Germinal center (tissue), 1 donor: ENCODE measurements at places on chromosomes 1 and 21.

GRCh38 chr1:96955307-96956012, 233.9 kb downstream of the PTBP2 start:
- no peak for DNase-seq

DNA sequence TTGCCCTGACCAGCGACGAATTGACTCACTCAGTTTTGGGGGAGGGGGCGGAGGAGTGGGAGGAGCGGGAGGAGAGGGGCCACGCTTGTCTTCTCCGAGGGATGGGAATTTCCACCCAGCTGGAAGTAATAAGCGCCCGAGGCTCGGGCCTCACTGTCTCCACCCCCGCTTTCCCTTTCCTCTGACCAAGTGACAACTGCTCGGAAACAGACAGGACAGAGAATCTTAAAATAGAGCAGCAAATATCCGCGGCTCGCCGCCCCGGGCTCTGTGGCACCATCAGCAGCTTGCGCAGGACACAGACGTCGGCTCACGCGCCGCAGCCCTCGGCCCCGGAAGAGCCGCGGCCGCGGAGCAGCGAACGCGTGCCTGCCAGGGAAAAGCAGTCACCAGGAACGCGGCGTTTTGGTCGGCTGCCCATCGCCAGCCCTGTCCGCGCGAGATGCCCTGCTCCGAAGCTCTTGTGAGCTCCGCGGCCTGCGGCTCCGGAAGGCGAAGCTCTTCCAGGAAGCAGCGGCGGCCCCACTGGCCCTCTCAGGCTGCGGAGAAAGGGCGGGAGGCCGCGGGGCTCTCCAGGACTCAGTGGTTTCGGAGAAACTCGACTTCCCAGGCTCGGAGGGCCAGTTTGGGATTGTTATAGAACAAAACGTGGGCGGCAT, 10.7 kb upstream of the RGS16 start:
- DNase-seq = peak; percentile 63

DNA sequence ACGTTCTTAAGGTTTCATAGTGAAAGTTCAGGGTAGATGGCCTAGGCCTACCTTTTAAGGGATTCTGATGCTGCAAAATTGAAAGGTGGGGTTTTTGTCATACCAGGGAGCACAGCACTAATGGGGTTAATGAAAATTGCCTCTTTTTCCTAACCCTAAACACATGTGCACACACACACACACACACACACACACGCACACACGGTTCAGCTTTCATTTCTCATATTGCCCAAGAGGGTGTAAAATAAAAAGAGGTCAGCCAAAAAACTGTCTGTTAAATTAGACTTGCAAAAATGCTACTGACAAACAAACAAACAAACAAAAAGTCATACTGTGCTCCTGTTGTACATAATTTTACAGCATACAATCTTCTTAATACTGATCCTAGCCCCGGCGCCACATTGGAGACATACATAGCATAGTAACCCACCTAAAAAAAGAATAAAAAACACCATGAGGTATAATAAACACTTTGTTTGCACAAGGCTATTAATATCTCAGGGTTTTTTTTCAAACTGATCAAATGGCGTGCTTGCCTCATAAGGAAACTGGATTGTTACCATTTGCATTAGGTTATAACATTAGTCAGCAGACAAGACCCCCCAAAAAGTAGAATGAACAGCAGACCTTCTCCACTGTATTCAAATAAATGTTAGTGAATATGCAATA, 69.1 kb downstream of the TGFB2 start:
- no peak for DNase-seq

DNA sequence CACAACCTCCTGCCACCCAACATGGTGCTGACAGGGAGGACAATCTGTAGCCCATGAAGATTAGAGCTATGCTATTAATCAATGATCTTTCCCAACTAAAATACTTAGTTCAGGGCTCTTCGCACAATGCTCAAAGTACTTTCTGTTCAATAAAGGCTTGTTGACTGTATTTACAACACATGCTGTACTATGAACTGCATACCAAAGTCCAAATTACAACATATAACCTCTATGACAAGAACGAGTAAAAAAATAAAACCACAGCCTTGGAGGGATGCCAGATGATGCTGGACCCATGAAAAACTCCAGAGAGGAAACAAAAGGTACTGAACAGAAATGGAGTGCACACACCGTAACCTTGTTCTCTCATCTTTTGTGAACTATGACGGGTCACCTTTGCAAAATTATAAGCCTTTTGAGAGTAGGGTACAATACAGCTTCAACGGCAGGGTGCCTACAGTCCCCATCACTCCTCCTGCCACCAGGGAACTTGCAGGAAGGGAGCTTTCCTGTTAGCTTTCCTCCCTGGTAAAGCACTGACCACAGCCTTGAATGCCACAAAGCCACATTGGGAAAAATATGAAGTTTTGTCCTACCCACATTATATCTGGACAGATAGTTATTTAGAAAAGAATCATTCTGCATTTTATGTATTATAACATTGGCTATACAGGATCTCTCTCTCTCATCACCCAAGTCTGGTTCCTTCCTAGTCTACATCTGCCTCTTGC, 175.6 kb downstream of the NRIP1 start:
- DNase-seq = no peak

DNA sequence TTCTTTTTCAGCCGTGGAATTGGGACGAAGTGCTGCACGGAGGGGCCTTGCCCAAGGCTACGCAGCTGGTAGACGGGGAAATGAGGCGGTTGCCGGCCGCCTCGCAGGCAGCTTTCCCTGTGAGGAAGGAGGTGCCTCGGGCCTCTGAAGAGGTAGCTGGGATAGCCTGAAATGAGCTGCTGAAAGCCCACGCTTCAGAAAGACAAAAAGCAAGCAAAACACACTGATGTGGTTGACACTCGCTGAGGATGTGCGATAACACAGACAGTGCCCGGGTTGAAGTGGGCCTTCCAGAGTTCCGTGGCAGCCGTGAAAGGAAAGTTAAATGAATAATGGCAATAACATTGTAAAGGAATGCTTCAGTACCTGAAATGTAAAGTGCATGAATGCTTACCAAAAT, 47.2 kb downstream of the S1PR1 start:
- DNase-seq = no peak

GRCh38 chr1:157292302-157292701, 154.1 kb upstream of the ETV3 start:
- no peak for DNase-seq

- DNase-seq = peak; percentile 72
These were observed at the start of gene IL20 for GRCh38 chr1:206864939-206865671. TSS of gene IL20 (plus strand) at chr1:206865623. CDS start at chr1:206865853, 230 bp downstream.

GRCh38 chr1:213385201-213385600, 334.2 kb downstream of the RPS6KC1 start:
- no peak for DNase-seq

GRCh38 chr1:60277269-60277668, 203.7 kb upstream of the C1orf87 start:
- no peak for DNase-seq

DNA sequence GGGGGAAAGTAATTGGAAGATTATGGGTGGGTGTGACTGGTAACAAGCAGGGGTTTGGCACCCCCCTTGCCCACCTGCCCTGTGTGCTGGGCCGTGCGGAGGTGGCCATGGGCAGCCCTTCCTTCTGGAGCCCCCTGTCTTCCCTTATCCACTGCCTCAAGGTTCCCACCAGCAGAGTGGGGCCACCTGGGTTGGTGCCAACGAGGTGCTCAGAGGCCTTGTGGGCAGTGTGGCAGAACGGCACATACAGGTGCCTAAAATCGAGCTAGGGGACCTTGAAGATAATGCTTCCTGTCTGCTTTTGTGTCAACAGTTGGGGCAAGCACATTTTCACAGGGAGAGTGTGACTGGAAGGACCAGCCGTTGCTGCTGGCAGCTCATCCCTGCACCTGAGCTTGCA, 161.8 kb downstream of the PCBP3 start:
- DNase-seq = no peak

DNA sequence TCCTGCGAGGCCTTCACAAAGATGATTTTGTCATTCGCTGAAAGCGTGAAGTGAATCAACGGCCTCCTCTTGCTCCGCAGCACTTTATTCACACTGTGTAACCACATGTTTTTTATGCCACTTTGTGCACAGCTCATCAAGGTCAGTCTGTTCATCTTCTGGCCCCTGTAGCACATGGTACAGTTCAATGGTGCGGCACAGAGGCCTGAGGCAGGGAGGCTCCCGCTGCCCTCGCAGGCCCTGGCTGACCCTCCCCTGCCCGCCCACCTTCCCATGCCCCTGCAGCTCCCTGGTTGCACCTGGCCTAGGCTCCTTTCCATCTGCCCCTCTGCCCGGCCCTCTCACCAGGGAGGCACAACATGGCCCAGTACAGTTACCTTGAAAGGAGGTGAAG, 87.5 kb downstream of the CD247 start:
- DNase-seq = no peak

DNA sequence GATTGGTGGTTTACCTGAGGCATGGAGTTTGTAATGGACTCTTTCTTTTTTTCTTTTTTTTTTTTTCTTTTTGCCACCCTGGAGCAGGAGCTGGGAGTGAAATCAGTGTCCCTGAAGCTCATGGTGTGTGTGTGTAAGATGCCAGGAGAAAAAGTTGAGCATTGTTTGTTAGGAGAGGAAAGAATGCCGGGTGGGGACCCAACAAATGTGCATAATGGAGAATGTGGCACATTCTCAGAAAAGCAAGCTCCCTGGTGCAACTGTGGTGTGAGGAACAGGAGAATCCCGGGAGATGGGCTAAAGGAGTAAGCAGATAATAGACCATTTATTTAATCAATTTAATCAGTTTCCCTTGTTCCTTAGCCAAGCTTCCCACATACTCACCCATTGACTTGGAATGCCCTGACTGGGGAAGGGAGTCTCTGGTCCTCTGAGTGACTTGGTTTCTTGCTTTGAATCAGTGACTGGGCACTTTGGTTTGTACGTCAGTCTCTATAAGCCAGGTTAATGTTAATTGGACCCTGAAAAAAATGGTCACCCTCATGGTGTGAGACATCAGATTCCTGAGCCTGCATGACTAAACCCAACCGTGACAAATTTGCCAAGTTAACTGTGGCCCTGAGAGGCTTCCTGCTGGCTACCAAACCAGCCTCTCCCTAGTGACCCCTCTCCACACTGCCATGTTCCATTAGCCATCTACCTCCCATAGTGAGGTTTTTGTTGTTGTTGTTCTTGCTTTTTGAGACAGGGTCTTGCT, 43.9 kb upstream of the ITPKB start:
- DNase-seq = no peak

GRCh38 chr1:39745016-39745670, 6.5 kb downstream of the PPIE start:
- DNase-seq = no peak

DNA sequence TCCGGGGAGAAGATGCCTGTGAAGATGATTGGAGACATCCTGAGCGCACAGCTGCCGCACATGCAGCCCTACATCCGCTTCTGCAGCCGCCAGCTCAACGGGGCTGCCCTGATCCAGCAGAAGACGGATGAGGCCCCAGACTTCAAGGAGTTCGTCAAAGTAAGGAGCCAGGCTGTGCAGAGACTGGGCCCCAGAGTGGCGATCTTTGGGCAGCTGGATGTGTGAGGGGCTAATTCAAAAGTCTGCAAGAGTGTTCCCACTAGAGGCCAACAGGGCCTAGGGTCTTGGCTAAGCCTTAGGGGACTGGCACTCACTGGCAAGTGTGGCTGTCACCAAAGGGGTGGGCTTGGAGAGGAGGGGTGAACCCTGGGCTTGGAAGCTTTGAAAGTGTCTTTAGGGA, 50.4 kb downstream of the ATP5PO start:
- no peak for DNase-seq

- DNase-seq = no peak
These were observed 148.7 kb downstream of the EDEM3 start for GRCh38 chr1:184605941-184606340.

GRCh38 chr1:216462066-216462775, 39.0 kb upstream of the USH2A start:
- DNase-seq = no peak

DNA sequence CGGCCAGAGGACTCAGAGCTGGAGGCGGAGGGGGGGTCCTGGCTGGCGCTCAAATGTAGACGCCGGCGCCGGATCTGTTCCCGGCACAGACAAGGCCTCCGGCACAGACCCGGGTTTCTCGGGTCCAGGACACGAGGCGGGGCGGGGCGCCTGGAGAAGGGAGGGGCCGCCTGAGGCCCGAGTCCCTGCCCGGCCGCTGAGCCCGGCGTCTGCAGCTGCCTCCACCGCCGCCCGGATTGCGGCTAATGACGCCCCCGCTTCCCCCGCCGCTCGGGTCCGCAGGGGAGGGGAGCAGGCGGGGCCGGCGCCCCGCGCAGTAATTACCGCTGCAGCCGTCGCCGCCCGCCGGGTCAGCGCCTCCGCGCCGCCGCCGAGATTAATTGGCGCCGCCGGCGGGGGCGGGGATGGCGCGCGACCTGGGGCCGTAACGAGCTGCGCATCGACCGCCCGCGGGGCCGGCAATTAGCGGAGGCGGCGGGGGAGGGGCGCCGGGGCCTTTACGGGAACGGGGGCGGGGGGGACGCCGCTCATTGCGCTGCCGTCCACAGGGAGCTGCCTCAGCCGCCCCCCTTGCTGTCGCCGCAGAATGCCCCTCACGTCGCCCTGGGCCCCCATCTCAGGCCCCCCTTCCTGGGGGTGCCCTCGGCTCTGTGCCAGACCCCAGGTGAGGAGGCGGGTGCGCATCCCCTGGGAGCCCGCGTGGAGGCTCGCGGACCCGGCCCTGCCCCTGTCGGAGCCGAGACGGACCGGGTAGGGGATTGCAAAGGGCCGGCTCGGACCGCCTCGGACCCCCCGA, 17.3 kb downstream of the NOC2L start:
- peak; percentile 48 for DNase-seq

- DNase-seq = no peak
These were observed 1.1 kb upstream of the S100A9 start for GRCh38 chr1:153356392-153357075.

- peak; percentile 49 for DNase-seq
These were observed 151.7 kb downstream of the ZC3H11B start for GRCh38 chr1:219460896-219461815.

DNA sequence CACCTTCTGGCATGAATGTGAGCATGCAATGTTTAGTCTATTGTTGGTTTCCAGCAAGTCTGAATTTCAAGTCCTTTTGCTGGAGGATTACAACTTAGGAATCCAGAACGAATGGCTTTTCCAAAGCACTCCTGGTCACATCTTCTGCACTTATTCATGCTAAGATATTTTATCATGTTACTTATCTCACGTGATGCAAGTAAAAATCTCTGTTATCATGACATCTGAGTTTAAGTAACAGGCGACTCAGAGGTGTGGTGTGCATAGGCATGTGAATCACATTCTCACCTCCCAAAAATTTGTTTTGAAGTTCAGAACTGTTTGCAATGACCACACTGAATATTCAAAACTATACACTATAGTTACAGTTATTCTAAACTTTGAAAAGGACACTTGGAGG, 204.8 kb upstream of the FGGY start:
- no peak for DNase-seq

- DNase-seq = peak; percentile 82
These were observed at the start of gene LHX4 for GRCh38 chr1:180229483-180230415. TSS of gene LHX4 (plus strand) at chr1:180230264. CDS start at chr1:180230530, 266 bp downstream.

DNA sequence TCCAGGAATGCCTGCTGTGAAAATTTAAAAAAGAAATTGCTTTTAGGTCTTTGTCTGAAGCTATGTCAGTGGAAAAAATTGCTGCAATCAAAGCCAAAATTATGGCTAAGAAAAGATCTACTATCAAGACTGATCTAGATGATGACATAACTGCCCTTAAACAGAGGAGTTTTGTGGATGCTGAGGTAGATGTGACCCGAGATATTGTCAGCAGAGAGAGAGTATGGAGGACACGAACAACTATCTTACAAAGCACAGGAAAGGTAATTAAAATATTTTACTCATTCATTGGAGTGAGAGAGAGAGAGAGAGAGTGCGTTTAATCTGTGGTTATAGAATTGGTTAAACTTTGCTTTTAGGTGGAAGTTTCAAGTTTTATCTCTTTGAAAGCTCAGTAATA, 20.0 kb downstream of the CDC73 start:
- DNase-seq = no peak
